ENCODE measurements at places on chromosomes 6 and 20.

GRCh38 chr20:38201356-38201755 is 36.3 kb upstream of the TGM2 start:
- no peak for DNase-seq

DNA sequence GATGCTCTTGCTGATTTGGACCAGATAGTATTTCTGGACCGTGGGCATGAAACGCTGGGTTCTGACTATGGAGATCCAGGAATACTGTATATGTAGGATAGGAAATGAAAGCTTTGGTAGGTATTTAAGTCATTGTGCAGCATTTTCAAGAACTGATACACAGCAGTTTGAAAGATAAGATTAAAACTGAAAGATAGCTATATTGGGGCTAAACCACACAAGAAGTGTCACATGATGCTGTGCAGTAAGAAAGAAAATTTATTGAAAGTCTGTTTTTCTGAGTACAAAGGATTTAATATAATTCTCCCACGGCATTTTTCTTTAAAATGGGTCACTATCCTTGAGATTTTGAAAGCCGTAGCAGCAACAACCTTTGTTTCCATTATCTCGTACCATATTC is 305 bp downstream of the IL17A start:
- no peak for DNase-seq

DNA sequence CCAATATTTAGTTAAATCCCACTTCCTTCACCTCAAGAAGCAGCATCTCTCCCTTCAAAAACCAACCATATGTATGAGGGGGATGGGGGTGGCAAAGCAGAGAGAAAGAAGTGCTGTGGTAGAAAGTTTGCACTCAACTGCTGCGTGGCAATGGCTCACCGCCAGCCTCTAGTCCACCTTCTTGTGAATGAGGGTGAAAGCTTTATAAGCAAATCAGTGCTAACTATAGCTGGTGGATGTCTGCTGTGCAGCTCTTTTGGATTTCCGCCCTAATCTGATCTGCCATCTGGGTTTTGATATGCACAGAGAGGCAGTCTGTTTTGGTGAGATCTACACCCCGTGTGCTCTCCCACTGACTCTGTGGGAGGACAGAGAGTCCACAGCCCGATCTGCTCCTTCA is 281.2 kb upstream of the SUPT3H start:
- no peak for DNase-seq

DNA sequence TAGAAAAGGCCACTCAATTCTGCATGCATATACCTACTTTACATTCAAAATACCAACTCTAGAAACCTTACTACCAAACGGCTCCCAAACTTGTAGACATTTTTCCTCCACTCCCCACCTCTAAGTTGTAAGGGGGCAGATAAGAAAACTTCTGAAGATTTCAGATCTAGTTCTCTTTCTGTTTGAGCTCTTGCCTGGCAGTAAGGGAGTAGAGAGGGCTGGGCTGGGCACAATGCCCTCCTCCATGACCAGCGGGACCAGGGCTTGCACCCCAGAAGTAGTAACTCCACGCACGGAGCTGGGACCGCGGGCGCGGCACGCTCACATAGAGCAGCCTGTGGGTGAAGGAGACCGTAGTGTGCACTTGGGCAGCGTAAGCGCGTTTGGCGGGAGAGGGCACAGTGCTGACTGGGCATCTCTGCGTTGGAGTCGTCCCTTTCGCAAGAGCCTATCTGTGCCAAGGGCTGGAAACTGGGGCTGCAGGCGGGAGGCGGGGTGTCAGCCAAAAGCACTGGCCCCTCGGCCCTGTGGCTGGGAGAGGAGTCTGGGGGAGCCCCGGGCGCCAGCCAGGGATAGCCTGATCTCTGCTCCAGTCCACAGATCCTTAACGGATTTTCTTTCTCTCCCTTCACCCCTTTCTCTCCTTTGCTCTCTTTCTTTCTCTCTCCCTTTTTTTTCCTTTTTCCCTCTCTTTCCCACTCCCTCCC is 32.4 kb downstream of the PHACTR1 start:
- DNase-seq: no peak

DNA sequence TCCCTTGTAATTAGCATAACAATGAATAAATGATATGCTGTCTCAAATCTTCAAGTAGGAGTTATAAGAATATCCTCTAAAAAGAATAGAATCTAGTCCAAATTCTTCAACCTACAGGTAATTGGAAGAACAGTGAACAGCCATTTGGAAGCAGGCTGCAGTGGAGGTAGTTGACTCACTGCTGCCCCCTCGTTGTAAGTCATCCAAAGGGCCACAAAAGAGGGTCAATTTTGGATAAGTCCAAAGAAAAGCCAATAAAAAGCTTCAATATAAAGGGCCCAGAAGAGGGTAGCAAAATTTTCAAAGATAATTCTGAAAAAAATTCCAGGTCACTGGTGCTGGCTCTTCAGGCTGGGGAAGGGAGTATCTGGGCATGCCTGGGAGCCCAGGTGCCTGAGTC is 60.8 kb upstream of the SSTR4 start:
- no peak for DNase-seq

DNA sequence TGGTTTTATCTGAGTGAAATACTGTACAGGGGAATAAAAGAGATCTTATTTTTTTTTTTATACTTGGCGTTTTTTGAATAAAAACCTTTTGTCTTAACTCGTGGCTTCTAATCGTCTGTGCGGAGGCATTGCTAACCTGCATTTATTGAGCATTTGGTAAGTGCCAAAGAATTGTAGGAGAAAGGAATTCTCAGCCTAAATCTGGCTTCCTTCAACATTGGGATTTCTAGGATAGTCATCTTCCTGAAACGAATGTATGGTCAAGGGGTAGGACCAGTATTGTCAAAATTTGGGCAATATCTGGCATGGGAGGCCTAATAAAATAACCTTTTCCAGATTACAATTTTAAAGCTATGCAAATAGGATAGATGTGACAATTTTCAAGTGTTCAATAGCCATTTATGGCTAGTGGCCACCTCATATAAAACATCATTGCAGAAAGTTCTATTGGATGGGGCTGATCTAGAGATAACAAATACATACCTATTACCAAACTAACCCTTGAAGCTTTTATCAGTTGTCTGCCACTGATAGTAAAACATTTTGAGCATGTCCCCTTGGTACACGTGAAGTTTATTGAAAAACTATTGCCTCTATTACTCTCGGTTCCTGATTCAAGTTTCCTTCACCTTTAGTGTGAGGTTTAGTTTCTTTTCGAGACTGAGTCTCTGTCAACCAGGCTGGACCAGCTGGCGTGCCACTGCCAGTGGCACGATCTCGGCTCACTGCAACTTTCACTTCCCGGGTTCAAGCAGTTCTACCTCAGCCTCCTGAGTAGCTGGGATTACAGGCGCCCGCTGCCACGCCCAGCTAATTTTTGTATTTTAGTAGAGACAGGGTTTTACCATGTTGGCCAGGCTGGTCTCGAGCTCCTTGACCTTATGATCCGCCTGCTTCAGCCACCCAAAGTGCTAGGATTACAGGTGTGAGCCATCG is 5.6 kb downstream of the PIM1 start:
- DNase-seq: no peak

- no peak for DNase-seq
These were observed 463.7 kb downstream of the CDC5L start for GRCh38 chr6:44851176-44851575.

DNA sequence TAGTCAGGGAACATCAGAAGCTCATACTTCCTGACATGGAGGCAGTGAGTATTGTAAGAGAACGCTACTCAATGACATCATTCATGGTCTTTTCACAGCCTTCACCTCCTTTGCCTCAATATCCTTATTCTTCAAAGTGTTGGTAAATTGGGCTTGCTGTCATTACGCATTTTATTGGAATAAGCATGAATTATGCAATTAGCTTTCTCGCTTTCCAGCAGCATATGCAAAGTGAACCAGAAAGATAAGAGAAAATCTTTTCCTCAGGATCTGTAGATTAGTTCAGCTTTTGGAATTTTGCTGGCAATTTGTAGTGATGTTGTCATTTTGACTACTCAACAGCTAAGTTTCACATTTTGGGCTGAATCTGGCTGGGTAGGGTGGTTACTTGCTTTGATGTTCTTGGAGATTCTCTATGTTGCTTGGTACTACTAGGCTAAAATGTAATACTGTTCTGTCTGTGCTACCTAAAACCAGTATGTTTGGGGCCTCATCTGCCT is 1012.1 kb downstream of the KIF16B start:
- no peak for DNase-seq
